Stimulated activated CD4-positive, alpha-beta T cell treated with anti-CD3 and anti-CD28 coated beads, Interleukin-2, amount 100 ng/mL, for 24 hours (primary cell): ENCODE measurements at places on chromosomes 2 and 18.

GRCh38 chr2:168565512-168565911 lies 109.4 kb downstream of the CERS6 start:
- DNase-seq, result no peak

DNA sequence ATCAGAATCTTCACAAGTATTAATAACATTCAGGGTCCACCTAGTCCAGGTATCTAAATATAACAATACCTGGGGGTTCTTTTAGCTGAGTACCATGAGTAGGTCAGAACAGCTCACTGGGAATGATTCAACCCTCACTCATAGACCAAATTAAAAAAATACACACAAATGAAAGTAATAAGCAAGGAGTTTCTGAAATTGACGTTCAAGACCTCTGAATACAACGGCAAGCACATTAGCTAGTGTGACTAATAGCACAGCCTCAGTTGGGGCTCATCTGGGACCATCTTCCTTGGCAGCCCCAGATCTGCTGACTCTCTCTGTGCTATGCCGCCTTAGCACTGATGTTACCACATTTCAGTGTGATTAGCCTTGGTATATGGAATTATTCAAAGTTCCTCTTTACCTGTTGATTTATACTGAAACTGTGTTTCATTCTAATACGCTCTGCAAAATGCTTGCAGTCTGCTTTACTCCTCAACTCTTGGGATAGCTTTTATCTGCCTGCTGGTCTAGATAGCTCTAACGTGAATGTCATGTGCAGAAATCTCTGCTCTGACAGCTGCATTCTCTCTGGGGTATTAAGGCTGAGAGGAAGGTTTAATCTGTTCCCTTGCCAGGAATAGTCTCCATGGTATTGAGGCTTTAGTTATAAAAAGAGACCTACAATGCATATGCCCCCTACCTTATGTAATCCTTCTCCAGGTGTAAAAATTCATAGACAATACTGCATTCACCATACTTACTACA lies 153.3 kb downstream of the METTL4 start:
- no peak for DNase-seq

- DNase-seq, result no peak
Measured at GRCh38 chr2:71857636-71858035, 290.0 kb downstream of the CYP26B1 start.

DNA sequence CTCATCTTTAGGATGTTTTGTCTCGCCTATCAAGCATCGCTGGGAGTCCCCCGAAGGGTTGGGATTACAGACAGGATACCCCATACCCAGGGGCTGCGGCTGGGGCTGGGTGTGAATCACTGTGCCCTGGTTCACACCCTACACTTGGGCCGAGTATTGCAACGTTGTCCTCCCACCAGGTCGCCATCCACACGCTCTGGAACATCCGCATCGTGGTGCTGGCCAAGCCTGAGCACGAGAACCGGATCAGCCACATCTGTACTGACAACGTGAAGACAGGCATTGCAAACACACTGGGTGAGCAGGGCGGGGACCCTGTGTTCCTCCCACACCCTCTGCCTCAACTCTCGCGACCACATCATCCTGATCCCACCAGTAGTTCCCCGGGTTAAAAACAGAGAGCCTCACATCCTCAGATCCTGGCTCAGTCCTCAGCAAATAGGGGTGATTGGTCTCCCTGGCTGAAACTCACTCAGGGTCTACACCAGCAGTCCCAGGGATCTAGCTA lies 87.3 kb upstream of the ATG16L1 start:
- DNase-seq, result no peak

DNA sequence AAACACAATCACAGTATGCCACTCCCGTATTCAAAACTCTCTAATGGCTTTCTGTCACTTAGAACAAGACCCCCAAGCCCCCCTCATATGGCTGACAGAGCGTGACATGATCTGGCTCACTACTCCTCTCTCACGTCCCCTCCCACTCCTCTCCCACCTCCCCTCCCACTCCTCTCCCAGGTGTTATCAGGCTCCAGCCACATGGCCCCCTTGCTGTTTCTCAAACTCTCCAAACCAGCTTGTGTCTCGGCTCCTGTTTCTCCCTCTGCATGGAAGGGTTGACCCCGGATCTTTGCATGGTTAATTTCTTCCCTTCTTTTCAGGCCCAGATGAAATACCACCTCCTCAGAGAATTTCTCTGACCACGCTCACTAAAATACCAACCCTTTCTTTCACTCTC lies 180.8 kb downstream of the SLC8A1 start:
- DNase-seq, result no peak

DNA sequence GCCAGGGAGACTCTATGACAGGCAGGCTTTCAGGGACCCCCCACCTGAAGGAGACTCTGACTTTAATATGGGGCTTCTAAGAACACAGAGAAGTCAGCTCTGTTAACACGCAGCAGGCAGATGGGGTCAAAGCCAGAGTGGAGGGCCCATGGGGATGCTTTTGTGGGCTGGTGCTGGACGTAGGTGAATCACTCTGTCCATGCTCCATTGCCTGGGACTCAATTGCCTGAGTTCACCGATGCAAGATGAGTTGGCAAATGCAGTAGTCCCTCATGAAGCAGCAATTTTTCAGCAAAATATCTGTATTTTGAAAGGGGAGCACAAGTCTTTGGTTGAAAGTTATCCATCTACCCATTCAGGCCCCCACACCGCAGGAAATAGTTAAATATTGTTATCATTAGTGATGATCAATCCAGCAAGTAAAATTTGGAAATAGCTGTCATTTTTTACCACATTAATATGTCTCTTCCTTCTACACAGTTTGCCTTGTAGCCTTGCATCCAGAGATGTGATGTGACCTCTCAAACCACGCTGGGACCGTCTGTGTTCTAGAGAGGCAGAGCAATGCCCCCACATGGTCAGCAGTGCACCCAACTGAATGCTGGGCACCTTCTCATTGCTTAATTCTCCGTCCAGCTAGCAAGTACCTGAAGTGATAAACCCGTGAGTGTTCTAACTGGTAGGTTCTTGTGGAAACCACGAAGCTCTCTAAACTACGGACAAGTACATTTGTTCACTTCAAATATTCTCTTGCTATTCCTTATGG lies 34.8 kb upstream of the FAM110C start:
- DNase-seq, result no peak

DNA sequence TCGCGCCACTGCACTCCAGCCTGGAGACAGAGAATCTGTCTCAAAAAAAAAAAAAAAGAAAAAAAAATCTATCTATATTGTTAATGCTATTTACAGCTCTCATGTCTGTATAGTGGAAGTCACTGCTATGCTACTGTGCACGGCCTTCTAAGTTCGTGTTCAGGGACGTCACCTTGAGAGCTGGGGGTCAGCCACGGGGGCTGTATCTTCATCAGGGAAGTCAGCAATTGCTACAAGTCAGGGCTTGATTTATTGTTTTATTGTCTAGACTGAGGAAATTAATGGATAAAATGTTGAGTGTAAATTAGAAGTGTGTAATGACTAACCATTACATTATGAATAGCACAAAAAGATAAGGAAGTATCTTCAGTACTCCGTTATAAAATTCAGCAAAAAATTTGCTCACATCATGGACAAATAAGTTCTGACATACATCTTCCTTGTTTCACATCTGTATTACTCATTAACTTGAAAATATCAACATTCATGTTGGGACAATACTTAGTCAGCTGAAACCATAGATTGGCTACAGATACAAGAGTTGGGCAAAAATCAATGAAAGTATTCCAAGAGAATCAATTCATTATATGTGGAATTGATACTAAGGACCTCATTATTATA lies 136.6 kb upstream of the SEC11C start:
- no peak for DNase-seq

DNA sequence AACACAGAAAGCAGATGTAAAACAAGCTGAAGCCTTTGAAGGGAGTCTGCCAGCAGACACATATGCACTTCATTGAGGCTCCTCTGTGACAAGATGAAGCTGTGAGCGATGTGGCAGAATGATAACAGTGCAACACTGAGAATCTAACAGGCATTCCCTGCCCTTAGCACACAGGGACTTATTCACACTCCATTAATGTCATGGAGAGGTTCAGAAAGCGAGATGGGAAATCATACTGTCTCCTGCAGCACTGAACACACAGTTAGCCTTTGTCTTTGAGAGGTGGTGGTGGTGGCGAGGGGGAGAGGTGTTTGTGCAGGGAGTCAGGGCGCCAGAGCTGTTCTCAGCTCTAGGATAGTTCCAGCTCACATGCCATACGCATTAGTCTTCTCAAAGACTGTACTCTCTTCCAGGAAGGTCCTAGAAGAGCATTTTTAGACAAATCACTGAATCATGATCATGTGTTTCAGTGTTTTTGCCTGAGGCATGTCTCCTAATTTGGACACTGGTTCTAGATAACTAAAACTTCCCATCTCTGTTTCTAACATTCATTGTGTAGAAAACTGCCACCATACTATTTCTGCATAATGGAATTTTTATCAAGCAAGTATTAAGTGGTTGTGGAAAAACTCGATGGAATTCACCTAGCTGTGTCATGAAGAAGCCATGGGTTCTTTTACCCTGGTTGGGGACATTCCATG lies 93.5 kb upstream of the ITGB6 start:
- no peak for DNase-seq

DNA sequence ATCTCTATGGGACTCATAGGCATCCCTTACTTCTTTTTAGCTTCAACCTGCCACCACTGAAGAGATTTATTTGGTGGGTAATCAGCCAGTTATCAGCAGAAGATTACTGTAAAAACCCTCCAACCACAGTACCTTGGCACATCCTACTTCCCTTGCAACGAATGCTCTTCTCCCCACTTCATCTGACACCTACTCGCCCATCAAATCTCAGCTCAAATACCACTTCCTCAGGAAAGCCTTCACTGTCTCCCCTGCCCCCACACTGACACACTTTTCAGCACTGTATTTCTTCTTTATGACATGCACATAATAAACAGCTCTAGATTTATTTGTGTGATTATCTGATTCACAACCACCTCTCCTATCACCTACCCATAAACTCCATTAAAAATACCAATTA lies 3.1 kb downstream of the KDSR start:
- no peak for DNase-seq

GRCh38 chr2:97761192-97761591 lies 47.8 kb downstream of the ZAP70 start:
- peak; percentile 67 for DNase-seq

DNA sequence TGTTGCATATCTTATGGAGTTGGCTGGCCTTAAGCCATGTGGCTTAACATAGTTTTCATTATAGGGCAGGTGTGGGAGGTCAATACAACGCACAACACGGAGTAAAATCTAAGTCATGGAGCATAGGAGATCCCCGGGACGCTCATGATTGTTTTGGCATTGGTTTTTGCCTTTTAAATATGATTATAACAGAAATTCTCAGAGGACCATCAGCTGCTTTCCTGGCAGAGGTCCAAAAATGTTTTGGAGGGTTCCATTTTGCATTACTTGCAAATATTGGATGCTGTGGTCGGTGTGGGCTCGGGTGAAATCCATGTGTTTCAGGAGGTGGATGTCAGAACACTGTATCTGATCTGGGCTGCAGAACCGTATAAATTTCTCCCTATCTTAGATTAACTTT lies 3.4 kb downstream of the NCOA1 start:
- no peak for DNase-seq

DNA sequence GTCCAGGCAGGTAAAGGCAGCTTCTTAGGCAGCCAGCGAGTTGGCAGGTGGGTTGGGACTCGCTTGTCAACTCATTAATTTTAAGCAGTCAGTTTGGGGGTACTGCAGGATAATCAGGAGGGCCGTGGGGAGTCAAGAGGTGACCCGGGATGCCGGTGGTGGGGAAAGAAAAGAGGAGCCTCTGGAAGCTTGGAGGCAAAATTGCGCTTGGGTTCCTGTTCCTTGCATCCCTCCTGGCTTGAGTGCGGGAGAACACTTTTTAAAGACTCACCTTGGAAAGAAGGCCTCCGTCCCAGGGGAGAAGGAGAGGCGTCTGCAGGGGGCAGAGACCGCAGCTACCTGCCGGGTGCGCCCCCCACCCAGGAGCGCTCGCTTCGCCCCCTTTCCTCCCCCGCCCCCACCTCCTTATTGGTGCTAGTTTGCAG lies at the start of gene KCNJ3:
Gene KCNJ3 (plus strand): TSS at position 400 of the 425 bp plus-strand sequence. CDS start 81 bp downstream, outside the sequence.
- no peak for DNase-seq

DNA sequence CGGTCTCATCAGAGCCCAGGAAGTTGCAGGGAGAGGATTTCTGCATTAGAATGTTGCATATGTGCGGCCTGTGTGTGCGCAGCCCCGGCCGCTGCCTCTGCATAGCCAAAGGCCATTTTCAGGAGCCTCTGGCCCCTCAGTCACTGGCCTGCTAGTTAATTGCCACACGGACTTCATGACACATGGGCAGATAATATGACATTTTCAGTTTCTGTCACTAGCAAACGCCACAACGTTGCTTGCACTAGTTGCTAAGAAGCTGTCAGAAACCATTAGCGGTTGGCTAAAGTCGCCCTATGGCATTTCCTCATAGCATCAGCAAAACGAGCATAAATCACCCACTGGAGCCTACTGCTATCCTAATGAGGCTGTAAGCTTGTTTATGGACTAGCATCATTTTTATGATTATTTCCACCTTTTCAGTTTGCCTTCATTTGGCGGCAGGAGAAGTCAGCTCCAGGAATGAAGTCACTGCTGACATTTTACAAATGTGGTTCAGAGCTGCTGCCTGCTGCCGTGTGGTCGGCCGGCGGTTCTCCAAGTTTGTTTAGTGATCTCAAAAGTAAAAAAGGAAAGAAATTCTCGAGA lies 73.7 kb downstream of the MEIS1 start:
- DNase-seq, result no peak

DNA sequence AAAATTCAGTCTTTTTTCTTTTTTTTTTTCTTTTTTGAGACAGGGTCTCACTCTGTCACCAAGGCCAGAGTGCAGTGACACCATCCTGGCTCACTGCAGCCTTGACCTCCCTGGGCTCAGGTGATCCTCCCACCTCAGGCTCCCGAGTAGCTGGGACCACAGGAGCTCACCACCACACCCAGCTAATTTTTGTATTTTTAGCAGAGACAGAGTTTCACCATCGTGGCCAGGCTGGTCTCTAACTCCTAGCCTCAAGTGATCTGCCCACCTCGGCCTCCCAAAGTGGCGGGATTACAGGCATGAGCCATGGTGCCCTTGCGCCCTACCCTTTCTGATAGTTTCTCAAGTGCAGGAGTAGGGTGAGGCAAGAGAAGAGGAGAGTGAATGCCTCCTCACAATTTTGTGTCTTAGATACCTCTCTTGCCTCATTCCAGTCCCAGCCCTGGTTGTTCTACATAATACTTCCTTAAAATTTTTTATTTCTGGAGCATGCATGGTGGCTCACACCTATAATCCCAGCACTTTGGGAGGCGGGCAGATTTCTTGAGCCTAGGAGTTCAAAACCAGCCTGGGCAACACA lies 68.2 kb upstream of the CAB39 start:
- no peak for DNase-seq
